ENCODE measurements at places on chromosomes 3 and 15.

DNA sequence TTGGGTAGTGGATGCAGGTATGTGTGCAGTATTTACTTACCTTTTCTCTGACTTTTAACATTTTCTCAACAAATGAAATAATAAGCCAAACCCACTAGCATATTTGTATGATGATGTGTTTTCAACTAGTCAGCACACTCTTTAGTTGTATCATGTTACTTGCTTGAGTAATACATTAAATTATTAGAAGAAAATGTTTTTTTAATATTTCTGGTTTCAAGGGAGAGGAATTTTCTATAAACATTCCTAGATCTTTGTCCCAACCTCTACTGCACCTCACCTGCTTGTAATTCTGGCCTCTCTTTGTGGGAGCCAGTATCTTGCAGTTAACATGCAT lies 161.8 kb upstream of the CBLB start:
- no peak for DNase-seq

DNA sequence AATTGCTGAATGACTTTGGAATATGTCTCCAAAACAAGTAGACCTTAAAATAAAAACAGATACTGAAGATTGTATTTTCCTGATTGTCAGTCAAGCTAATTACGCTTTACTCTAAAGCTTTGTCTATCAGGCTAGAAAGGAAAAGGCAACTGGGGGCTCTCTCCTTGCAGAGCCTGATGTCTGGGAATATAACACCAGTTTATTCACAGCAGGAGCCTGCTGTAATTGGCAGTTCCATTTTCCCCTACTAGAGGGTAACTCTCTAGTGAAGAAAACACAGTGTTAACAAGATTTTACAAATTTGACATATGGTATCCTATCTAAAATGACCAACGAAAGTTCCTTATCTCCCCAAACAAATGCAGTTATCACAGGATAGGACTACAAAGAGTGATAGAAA lies 158.8 kb downstream of the PDZRN3 start:
- no peak for DNase-seq

- no peak for DNase-seq
Observed at GRCh38 chr15:83556068-83556467, 97.9 kb upstream of the ADAMTSL3 start.

GRCh38 chr3:37662785-37663184 lies 198.9 kb upstream of the CTDSPL start:
- no peak for DNase-seq

GRCh38 chr3:159852821-159853505 lies 135.7 kb upstream of the IL12A start:
- DNase-seq: no peak

DNA sequence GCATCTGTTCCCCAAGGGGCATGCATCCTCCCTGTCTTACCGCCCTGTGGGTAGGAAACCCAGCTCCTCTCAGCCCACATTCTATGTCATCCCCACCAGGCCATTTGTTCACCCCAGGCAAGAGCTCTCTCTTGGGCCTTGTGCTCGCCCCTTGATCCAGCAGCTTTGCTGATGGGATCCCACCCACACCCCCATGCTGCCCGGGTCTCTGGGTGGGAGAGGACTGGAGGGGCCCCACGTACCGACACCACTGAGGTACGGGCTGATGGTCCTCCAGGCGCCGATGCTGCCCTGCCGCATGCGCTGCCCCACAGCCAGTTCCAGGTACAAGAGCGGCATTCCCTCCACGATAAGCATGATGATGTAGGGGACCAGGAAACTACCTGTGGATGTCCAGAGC lies 14.5 kb downstream of the SLC6A20 start:
- DNase-seq: no peak

- no peak for DNase-seq
Observed at GRCh38 chr3:170524073-170524472, 61.8 kb downstream of the SLC7A14 start.

DNA sequence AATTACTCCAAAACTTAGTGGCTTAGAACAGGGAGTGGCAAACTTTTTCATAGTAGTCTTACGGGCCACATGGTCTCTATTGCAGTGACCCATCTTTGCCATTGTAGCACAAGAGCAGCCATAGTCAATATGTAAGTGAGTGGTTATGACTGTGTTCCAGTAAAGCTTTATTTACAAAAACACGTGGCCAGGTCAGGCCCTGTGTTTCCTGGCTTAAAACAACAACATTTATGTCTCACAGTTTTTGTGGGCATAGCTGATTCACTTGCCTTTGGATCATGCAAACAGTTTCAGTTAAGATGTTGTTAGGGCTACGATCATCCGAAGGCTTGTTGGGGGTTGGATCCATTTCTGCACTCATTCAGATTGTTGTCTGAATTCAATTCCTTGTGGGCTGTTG lies 103.8 kb downstream of the CHCHD6 start:
- DNase-seq: no peak

DNA sequence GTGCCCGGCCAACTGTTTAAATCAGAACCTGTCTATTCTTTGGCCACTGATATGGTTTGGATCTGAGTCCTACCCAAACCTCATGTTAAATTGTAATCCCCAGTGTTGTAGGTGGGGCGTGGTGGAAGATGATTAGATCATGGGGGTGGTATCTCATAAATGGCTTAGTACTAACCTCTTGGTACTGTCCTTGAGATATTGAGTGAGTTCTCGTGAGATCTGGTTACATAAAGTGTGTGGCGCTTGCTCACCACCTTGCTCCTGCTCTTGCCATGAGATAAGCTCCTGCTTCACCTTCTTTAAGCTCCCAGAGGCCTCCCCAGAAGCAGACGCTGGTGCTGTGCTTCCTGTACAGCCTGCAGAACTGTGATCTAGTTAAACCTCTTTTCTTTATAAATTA lies 42.4 kb downstream of the REC114 start:
- DNase-seq: no peak

DNA sequence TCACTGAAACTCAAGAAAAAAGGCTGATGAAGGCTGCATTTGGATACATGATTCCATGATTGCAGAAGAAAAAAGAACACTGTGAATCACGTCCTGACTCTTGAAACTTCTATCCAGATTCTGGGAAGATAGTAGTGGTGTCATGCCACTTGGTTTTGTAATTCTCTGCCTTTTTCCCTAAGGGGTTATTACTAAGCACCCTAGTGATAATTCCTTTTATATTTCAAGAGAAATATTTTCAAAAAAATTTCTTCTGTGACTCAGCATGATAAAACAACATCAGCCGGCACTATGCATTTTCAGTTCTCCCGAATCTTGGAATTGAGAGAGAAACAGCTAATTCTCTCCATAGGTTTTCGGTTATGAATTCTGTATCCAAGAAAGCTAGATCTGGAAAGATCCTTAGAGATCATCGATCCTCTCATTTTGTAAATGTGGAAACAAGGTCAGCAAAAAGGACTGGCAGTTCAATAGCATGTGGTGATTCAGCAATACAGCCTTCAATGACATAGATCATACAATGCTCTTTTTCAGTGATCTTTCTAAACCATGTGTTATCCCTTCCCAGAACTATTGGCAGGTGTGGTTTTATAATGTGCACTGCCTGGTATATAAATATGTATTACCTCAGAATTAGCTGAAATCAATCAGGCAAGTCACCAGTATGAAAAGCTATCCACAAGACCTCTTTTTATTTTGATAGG lies 42.6 kb upstream of the TP63 start:
- no peak for DNase-seq

DNA sequence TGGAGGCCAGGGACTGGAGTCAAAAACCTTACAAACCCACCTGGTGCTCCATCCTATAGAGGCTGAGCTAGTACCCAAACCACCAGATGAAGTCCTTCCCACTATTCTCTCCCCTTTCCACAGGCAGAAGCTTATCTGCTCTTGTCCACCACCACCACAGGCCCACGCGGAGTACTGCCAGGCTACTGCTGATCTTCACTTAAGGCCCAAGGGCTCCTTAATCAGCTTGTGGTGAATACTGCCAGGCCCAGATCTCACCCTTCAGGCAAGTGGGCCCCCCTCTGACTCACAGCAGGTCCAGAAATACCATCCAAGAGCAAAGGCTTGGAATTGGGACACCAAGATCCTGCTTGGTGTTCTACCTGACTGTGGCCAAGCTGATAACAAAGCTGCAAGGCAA lies 598.1 kb upstream of the CBLB start:
- DNase-seq: no peak

GRCh38 chr3:11622586-11623550 lies 20.8 kb downstream of the VGLL4 start:
- DNase-seq: no peak

GRCh38 chr3:72820415-72820814 lies 27.8 kb downstream of the SHQ1 start:
- no peak for DNase-seq

GRCh38 chr3:193865896-193866480 lies 270.0 kb upstream of the HES1 start:
- DNase-seq: no peak

GRCh38 chr3:187587076-187587475 lies 83.1 kb downstream of the SST start:
- DNase-seq: no peak

DNA sequence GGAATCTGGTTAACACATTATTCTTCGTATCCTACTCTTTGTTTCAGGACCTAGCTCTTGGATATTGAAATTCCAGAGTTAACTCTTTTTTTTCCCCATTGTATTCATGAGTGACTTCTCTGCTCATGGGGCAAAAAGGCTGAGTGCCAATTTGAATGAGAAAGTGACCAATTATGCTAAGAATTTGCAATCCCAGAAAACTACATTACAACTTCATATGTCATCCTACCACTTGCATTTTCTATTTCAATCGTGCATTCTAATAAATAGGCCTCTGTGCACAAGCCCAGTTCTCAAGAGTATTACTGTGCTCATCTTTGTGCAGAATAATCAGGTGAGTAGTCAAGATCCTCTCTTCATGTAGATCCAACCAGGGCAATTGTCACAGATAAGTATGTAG lies 537.8 kb downstream of the OTOL1 start:
- no peak for DNase-seq
